ENCODE measurements at places on chromosomes 7 and 10.

DNA sequence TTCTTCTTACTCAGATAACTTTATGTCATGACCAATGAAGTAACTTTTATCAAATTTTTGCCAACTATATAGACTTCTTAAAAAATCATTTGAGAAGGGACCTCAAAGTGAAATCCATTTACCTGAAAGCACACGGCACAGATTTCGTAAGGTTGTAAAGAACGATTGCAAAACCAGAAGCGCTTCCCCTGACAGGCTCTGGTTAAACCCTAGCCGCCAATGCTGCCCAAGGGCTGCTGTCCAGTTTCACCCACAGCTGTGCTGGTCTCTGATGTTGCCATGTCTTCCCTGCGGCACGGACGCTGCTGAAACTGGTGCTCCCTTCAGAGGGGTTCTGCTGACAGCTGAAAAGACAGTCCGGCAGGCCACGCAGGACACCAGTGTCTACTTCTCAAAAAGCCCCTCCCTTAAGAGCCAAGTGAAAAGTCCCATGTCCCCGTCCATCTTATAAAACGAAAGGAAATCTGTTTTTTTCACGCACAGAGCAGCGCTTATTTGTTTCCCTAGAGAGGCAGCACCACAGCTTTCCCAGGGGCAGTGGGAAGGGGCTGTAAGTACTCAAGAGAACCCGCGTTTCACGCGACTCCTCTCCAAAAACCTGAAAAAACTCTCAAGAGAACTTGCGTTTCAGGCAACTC lies 32.5 kb downstream of the GNA12 start:
- DNase-seq: no peak

DNA sequence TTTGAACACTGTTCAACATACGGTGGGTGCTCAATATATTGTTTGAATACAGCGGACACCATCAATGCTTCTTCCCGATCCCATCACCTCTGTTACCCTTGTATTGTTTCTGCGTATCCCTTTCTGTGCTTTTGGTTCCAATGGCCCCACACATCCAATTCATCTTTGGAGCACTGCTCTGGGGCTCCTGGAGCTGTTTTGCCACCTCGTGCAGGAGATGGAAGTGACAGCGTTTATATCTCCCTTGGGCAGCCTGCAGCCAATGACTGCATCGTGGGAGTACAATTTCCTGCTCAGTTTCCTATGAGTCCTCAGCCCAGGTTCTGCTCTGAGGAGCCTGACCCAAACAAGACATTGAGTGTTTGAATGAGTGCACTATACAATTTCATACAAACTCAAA lies 50.2 kb upstream of the PIK3CG start:
- no peak for DNase-seq

- no peak for DNase-seq
Measured at GRCh38 chr7:68009716-68010115, 1013.1 kb downstream of the TYW1 start.

GRCh38 chr10:49139028-49139845 lies 5.4 kb upstream of the FAM170B start:
- DNase-seq: no peak

GRCh38 chr7:67894746-67895145 lies 898.1 kb downstream of the TYW1 start:
- no peak for DNase-seq

- DNase-seq: no peak
Measured at GRCh38 chr7:31311552-31311951, 29.0 kb downstream of the NEUROD6 start.

All from stimulated activated CD4-positive, alpha-beta T cell treated with anti-CD3 and anti-CD28 coated beads, TNF-alpha, amount 100 ng/mL, for 24 hours (primary cell).